NCI-H2171 treated with DMSO at 0.1 percent for 48 hours (cell line): ENCODE measurements at places on chromosomes 7 and 10.

GRCh38 chr7:2912684-2913439 lies 68.8 kb upstream of the GNA12 start:
- DNase-seq: no peak

DNA sequence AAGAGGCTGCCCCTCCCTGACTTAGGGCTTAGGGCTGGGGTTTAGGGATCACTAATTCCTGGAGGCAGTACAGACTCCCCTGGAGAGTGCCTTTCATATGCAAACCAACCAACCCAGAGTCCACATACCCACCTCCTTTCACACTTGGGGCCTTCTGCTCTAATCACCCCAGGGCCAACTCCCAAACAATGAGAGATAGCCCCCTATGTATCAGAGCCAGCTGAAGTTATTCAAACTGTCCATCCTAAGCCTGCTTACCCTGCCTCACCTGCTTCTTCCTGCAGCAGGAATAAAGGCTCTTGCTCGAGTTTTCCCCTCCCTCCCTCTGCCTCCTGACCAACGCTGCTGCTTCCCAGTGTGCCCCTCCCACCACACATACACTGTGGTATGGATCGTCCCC lies 51.8 kb upstream of the SLC35G1 start:
- no peak for DNase-seq

DNA sequence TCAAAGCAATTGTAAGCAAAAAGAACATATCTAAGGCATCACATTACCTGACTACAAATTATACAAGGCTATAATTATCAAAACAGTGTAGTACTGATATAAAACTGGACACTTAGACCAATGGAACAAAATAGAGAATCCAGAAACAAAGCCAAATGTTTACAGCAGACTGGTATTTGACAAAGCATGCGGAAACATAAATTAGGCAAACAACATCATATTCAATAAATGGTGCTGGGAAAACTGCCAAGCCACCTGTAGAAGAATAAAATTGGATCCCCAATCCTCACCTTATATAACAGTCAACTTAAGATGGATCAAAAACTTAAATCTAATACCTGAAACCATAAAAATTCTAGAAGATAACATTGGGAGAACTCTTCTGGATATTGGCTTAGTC lies 240.8 kb upstream of the POM121L12 start:
- no peak for DNase-seq

DNA sequence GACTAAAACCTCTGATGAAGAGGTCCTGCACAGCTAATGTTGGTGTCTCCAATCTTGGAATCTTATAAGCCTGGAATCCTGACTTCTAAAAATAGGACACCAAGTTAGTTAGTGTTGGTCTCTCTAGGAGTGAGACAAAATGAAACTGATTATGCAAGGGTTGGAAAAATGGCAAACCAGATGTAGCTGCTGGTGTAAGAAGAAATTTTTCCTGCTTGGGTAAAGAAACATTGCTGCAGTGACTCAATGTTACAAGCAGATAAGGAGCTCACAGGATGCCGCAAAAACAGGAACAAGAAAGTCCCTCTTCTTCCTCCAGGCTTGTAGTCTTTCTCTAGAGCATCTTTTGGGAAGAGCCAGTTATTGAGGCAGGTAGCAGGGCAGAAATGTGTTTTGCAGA lies 449.0 kb downstream of the ETV1 start:
- DNase-seq: no peak

DNA sequence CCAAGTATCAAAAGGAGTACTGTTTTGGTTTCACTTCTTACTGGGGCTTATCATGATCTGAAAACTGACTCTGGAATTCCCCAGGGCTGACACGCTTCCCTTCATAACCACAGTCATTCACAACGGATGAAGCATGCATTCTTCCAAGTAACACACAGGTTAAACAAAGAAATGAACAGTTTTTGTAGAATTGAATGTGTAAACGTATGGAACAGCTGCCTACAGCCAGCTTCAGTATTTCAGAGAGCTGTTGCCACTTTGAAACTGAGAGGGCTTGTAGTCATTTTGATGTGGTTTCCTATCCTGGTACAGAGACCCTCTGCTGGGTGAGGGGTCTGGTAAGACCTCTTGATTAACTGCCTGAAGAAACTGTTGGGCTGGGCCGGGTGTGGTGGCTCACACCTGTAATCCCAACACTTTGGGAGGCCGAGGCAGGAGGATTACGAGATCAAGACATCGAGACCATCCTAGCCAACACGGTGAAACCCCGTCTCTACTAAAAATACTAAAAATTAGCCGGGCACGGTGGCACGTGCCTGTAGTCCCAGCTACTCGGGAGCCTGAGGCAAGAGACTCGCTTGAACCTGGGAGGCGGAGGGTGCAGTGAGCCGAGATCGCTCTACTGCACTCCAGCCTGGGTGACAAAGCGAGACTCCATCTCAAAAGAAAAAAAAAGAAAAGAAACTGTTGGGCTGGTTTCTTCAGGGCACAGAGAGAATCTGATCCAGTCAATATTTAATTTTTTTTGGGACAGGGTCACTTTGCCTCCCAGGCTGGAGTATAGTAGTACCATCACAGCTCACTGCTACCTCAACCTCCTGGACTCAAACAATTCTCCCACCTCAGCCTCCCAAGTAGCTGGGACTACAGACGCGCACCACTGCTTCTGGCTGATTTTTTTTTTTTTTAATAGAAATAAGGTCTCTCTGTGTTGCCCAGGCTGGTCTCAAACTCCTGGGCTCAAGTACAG lies 4.7 kb downstream of the NFE2L3 start:
- DNase-seq: no peak

GRCh38 chr10:34275626-34276130 lies 539.4 kb downstream of the PARD3 start:
- no peak for DNase-seq

DNA sequence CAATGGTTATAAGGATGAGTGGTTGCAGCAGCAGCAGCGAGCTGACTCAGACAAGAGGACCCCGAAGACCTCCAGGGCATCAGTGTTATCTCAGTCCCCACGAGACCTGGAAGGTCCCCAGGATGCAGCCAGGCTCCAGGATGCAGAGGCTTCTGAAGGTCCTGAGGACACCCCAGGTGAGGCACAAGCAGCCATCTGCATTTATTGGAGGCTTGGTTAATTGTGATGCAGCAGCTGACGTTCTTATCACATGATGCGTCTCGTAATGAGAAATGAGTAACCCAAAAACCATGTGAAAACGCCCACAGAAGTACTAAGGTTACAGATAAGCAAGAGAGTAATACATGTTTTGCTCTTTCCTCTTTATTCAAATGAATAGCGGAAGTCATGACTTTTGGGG lies 17.4 kb downstream of the C7orf57 start:
- DNase-seq: no peak

DNA sequence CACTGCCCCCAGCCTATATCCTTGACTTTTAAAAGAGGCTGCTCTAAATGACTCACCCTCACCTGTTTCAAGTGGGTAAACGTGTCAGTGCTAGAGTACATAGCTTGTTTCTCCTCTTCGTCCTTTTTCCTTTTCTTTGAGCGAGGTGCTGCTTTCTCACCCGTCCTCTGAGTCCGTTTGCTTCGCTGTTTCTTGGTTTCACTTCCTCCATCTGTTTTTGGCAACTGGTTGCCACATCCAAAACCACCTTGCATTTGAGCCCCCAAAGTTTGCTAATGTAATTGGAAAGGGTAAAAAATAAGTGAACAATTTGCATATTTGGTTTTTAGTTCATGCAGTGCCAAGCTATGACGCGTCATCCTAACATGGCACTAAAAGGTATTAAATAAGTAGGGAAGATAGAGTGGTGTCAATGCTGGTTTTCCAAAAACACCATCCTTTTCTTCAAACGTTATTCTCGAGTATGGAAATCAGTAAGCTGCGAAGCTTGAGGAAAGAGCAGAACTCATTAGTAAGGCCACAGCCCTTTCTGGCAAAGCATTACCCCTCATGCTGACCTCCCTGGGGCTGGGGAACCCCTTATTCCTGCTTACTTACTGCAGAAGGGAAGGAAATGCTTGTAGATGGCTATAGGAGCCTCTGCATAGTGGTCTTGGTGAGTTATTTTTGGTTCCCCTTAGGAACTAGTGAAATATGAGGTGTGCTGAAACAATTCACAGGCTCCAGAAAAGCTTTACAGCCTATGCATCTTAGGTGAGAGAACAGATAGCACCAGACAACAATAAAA lies 133.5 kb downstream of the GALNT11 start:
- no peak for DNase-seq

- DNase-seq: peak; percentile 31
These were observed 80.1 kb upstream of the CAPZA2 start for GRCh38 chr7:116782177-116782711.

DNA sequence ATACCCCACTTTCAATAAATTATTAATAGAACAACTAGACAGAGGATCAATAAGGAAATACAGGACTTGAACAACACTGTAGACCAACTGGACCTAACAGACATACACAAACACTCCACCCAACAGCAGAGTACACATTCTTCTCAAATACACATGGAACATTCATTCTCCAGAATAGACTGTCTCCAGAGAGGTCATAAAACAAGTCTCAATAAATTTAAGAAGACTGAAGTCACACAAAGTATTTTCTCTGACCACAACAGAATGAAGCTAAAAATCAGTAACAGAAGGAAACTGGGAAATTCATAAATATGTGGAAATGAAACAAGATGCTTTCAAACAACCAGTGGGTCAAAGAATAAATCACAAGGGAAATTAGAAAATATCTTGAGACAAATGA lies 119.8 kb downstream of the SMURF1 start:
- DNase-seq: no peak

- DNase-seq: no peak
These were observed 107.5 kb downstream of the MKI67 start for GRCh38 chr10:128018691-128019090.

DNA sequence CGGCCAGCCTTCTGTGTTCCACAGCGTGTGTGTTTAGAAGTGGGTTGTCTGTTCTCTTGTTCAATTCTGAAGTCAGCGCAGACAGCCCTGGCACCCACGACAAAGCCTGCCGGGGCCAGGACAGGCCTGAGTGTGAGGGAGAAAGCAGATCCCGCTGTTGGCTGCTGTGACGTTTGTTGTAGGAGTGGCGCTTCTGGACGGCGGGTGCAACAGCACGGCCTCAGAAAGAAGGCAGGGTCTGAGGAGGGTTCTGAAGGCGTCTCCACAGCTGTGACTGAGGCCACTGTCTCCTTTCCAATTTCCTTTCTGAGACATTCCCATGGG lies 76.2 kb downstream of the VIPR2 start:
- no peak for DNase-seq

GRCh38 chr7:84669177-84669732 lies 474.7 kb upstream of the SEMA3A start:
- DNase-seq: no peak

DNA sequence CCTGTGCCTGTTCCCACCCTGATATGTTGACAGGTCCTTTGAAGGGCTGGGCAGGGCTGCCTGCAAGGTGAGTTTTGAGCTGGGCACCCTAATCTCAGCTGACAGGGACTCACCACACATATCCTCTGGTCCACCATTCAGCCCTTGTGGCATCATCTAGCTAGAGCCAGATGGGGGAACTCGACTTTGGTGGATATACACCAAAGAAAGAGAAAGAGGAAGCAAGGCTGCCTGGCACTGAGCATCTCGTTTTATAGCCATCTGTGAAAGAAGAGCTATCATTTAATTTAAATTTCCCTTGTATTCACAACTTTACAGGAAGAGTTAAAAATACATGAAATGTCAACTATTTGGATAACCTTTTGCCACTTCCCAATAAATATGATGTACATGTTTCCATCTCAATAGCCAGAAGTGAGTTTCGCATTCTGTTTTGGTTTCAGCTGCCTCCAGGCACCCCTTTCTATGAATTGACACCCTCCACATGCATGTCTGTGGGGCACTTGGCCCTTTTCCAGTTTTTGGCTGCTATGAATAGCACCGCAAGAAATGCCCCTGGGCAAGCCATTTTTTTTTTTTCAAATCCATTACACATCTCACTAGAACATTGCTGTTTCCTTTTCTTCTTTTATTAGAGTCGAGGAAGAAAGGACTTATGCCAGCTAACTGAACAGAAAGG lies 22.9 kb upstream of the GRB10 start:
- no peak for DNase-seq

DNA sequence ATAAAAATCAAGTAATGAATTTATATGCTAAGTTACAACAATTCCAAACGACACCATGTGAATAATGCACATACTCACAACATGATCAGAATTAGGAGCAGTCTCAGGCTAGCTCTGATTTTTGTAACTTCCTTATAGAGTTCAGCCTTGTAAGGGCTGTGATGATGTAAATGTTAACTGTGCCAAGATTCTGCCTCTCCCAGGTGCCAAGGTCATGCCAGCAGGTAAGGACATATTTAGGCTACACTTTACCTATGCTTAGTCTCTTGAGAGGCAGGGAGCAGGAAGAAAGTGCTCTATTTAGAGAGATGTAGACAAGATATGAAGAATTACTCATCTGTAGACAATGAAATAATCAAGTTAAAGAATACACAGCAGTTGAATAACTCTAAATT lies 53.6 kb upstream of the AGR3 start:
- no peak for DNase-seq

GRCh38 chr7:4169455-4169854 lies 512.6 kb upstream of the FOXK1 start:
- no peak for DNase-seq

GRCh38 chr7:98991141-98991540 lies 112.8 kb downstream of the TRRAP start:
- no peak for DNase-seq

DNA sequence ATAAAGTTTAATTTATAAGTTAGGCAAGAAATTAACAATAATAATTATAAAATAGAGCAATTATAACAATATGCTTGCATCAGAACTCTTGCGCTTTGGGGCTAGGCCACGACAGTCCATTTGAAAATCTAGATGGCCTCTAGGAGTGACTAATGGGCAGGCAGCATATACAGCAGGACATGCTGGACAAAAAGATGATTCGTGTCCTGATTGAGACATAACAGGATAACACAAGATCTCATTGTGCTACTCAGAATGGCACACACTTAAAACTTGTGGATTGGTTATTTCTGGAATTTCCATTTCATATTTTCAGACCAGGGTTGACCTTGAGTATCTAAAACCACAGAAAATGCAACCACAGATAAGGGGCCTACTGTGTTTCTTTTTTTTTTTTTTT lies 27.5 kb downstream of the CTNNA3 start:
- DNase-seq: no peak

GRCh38 chr7:35691366-35691765 lies 3.6 kb downstream of the HERPUD2 start:
- no peak for DNase-seq

- DNase-seq: no peak
These were observed 618.7 kb downstream of the DNAJB6 start for GRCh38 chr7:157955348-157955999.

- DNase-seq: no peak
These were observed 111.1 kb downstream of the TNS3 start for GRCh38 chr7:47470567-47471357.

- no peak for DNase-seq
These were observed 10.1 kb upstream of the MYL7 start for GRCh38 chr7:44150966-44151941.

DNA sequence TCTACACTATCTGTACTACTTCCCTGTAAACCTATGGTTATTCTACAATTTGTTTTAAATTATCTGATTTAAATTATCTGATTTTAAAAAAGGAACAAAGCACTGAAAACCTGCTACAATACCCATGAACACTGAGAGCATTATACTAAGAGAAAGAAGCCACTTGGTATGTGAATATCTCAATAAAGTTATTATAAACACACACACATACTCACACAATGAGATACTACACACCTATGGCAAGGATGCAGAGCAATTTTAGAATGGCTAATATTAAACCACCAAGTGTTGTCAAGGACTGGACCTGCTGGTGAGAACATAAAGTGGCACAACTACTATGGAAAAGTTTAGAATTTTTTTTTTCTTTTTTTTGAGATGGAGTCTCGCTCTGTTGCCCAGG lies 82.7 kb downstream of the IGF2BP3 start:
- DNase-seq: no peak
